ENCODE measurements at places on chromosomes 4 and X.

GRCh38 chr4:122689972-122690371, 42.5 kb upstream of the BBS12 start:
- no peak for DNase-seq

DNA sequence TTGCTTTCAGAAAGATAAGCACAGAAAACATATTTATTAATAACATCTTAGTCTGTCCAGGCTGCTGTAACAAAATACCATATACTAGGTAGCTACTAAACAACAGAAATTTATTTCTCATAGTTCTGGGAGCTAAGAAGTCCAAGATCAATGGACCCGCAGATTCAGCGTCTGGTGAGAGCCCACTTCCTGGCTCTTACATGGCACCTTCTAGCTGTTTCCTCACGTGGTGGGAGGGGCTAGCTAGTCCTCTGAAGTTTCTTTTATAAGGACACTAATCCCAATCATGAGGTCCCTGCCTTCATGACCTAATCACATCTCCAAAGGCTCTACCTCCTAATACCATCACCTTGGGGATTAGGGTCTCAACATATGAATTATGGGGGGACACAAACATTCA, 57.2 kb upstream of the AFF2 start:
- no peak for DNase-seq

GRCh38 chrX:4850312-4850711, 1136.9 kb upstream of the PRKX start:
- DNase-seq: no peak

- DNase-seq: no peak
Measured at GRCh38 chr4:47271291-47271690, 192.2 kb downstream of the COMMD8 start.

DNA sequence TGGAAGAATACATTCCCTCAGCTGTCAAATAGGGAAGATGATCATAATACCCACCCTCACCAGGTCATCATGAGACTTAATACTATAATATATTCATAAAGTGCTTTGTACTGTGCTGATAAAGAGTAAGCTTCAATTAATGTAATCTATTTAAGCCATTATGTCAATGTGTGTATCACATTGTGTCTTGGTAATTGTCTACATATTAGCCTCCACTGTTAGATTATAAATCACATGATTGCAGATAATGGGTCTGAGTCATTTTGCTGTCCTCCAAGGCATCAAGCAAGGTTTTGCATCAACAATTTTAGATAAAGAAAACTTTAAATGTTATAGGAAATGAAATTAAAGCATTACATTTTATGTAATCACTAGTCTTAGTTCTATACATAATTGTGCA, 45.2 kb upstream of the CEP135 start:
- DNase-seq: no peak

GRCh38 chrX:24133312-24133711, 16.2 kb upstream of the ZFX start:
- DNase-seq: no peak

- no peak for DNase-seq
Measured at GRCh38 chr4:179328627-179329026, 1886.4 kb upstream of the AGA start.

DNA sequence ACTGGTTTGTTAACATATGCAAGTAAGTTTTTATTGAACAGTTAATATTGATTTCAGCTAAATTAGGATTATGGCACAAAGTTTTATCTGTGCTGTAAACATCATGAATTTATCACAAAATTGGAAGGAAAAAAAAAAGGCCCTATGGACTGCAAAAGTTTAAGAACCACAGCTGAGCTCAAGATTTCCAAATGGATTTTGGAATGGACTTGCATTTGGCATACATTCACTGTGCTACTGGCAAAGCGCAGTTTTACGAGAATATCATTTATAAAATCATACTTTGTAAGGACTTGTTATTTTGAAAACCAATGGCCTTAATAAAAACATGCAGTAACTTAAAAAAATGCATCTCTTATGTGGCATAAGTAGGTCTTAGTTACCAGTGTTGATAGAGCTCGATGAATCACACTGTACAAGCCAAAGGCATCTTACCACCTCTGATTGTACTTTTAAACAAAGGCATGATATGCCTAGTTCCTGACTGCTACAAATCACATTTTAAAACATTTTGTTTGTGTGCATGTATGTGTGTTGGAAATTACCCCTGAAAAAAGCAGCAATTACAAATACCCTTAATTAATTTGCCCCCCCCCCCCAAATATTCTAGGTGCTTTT, 58.6 kb downstream of the TAB3 start:
- no peak for DNase-seq

DNA sequence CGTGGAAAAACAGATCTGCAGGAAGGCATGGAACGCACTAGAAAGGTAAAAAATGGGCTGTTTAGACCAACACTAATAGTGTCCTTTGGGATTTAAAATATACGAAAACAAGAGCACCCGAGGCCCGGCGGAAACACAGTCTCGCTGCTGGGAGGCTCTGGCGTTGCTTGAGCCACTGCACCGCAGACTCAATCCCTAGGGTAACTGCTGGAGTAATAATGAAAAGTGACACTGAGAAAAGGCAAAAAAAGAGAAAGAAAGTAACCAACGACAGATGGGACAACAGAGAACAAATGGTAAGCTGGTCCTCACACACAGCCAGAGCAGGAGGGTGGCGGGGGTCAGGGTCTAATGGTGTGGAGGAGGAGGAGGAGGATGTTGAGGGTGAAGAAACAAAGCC, 15.4 kb downstream of the IRAK1 start:
- DNase-seq: no peak

DNA sequence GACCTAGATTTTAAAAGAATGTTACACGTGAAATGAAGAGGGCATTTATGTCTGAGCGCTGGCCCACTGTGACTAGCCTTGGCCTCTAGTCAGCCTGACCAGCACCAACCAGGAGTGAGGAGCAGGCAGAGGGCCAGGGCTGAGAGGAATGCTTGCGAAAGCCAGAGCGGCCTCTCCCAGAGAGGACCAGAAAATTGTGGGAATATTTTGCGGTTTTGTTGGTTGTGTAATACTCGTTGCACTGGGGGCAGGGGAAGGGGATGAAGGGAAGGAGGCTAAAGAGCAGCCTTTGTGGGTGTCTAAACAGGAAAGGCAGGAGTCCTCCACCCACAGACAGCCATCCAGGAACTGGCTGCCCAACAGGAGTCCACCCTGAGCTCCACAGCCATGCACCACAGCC, 3.8 kb downstream of the GABRE start:
- peak; percentile 43 for DNase-seq

DNA sequence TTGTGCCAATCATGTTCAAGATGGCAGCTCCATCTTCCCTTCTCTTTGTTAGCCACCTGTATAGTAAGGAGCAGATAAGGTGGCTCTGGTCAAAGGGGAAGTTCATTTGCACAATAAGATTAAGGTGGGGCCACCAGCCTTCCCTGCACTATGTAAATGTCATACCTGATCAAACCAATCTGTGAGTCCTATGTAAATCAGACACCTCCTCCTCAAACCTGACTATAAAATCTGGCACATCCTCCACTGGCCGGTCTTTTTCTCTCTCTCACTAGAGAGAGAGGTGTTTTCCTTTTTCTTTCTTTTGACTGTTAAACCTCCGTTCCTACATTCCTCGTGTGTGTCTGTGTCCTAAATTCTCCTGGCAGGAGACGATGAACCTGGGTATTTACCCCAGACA, 572.5 kb upstream of the AADAT start:
- no peak for DNase-seq

- DNase-seq: no peak
Measured at GRCh38 chr4:10671366-10671765, 13.2 kb downstream of the CLNK start.

- DNase-seq: peak; percentile 76
Measured at GRCh38 chr4:23237771-23238170, 545.0 kb downstream of the GBA3 start.

- DNase-seq: no peak
Measured at GRCh38 chrX:45667666-45668065, 467.0 kb upstream of the DIPK2B start.

DNA sequence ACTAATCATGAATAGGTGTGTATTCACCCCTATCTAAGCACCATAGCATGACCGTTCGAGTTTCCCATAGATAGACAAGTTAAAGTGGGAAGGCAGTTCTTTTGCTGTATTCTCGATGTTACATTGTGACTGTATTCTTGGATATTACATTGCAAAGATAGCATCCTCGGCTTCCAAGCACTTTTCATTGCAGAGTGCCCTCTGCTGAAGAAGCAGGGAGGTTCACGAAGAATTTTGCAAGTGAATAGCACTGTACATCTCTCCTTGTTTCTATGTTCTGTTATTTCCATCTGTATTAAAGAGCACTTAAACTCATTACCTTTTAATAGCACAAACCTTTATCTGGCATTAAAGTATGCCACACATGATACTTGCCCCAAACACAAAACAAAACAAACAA, 426.7 kb upstream of the ARX start:
- no peak for DNase-seq

DNA sequence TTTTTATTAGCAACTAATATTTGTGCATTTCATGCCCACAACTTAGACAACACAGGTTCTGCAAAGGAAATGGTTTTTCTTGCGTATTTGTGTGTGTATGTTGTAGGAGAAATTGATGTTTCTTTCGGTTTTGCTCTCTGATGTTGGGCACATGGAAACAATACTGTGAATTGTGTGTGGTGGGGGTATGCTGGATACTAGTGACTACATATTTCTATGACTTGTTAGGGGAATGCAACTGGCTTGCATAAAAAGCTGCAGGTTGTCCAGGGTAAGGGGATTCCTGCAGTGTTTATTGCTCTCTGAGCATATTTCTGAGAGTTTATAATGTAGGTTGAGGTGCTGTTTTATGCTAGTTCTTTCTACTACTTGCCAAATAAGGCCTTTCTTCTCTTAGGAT, 11.6 kb downstream of the DLG3 start:
- no peak for DNase-seq

GRCh38 chr4:54588404-54588803, 69.4 kb upstream of the KIT start:
- peak; percentile 59 for DNase-seq

GRCh38 chr4:105679186-105679585, 29.3 kb downstream of the INTS12 start:
- no peak for DNase-seq

DNA sequence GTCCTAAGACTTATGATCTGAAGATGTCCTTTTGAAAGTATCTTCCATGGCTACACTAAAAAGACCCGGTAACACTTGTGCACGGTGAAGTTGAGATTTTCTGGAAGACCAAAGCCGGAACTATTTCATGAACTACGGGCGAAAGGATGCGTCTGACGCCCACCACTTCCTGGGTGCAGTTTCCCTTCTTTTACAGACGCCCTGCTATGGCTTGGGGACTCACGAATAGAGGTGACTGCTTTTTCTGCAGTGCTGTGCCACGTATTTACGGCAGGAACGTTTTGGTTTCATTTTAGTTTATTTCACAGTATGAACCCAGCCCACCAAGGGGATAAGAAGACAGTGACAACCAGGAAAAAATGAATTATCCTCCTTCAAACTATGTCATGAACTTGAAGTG, 180.4 kb downstream of the AFAP1 start:
- DNase-seq: no peak

DNA sequence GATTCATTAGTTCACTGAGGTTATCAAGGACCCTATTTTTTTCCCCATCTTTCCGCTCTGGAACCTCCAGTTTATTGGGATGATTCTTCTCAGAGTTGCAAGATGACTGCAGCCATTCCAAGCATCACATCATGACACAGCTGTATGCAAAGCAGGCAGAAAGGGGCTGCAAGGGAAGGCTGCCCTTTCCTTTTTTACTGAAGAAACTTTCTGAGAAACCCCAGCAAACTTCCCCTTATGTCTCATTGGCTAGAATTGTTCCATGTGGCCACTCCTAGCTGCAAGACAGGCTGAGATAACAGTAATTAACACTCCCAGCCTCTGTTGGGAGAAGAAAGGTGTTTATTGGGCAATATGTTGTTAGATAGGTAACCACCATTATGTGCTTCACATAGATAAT, 102.6 kb downstream of the SATL1 start:
- no peak for DNase-seq

DNA sequence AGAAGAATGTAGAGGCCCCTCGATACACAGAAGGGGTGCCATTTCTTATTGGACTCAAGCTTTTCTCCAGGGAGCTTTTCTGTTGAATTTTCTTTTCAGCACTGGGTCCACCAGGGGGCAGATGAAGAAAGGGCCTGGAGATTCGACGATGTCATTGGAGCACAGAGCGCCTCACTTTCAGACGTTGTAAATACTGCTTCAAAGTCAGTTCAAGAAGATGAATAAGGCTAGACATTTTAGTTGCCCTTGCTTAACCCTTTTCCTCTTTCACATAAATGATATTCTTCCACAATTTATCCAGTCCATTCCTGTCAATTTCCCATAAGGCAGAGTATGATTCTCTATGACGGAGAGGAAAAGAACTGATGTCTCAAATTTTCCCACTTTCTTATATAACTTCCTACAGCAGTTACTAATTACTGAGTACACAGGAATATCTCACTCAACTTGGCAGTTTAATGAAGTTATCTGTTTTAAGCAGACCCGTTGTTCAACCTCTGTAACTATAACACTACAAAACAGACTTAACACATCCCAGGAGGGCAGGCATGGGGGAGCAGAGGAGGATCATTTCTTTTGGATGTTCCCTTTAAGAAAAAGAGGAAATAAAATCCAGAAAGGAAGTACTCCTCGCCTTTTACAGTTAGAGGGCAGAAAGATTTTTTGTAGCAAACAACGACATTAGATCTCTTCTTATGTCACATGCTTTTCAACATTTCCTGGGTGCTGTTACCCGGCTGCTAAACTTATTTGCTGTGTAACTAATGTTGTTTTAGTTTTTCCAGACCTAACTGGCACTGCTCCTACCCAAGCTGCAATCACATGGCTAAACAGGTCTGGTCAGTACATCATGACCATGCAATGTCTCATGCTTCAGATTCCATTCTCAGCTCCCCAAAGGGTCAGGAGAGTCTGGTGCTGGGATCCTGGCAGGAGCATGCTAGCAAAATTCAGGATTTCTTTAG, 12.2 kb upstream of the CENPU start:
- peak; percentile 98 for DNase-seq

DNA sequence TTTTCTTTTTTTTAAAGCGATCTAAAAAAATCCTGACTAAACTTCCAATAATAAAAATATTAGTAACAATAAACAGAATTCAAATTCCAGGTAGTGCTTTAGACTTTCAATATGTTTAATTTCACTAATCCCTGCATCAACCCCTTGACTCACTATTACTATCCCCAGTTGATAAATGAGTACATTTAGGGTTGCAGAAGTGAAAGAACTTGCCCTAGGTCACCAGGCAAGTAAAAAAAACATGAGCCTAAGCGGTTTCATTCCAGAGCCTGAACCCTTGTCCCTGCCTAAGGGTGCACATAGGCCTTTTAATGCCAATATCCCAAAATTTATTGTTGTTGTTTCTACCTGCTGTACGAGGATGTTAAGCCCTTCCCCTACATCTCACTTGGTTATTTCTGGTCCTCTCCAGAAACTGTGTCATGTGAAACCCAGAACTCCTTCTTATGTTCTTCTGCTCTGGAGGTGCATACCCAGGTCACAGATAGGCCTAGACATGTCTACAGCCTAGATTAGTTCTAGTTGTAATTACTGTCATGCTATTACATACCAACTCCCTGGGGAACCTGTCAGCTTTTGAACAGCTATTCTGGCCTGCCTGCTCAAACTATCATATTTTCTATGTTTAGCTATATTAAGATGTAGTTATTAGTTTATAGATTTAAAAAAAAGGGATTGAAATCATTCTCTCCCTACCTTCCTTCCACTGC, 244.5 kb upstream of the PITX2 start:
- DNase-seq: no peak

Data from retinal pigment epithelial cell (primary cell).